Amygdala (tissue), 56 donors: ENCODE measurements at places on chromosomes 3 and 15.
A peak's percentile ranks its signal among the peaks of the same experiment; 100 is the strongest.

DNA sequence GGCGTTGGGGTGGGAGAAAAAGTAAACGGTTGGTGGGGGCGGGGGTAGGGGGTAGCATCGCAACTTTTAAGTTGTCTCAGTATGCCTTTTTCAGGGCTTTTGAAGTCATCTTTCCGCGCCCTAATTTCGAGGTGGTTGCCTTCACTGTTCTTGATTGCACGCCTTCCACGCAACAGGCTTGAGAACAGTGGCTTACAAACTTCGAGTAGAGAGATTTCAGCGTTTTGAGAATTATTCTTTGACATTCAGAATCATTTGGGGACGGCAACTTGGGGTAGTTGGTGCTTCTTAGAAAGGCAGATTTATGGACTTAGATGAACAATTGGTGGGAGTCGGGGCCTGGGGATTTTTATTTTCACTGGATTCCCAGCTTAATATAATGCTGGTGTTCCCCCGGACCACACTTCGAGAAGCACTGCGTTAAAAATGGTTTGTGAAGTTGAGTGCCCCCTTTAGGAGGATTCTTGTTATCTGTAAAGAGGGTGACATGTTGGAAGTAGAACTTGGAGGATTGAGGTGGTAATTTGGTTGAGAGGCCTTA, 880 bp downstream of the PPP4R2 start:
- DNase-seq: no peak

GRCh38 chr3:182121401-182121800, 409.7 kb downstream of the SOX2 start:
- no peak for DNase-seq

DNA sequence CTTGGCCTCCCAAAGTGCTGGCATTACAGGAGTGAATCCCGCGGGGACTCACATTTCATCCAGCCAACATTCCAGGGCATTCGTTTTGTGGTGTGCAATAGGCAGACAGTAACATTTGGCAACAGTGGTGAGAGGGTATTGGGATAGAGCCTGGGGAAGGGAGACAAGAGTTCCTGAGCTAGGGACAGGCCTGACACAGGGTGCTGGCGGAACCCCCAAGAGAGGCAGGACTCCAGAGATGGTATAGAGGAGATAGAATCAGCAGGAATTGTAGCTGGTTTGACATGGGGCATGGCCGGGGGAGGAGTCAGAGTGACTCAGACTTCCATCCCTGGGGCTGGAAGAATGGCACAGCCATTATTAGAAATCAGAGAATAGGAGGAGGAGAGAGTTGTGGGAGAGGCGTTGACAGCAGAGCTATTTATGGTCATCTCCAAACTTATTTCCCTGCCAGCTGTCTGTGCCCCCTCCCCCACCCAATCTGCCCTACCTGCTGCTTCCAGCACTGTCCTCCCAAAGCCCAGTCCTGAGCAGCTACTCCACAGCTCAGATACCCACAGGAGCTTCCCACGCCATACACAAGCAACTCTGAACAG, 4.4 kb upstream of the IDH2 start:
- no peak for DNase-seq

GRCh38 chr3:136465296-136465695, 215.2 kb downstream of the PCCB start:
- DNase-seq: no peak

GRCh38 chr3:10817506-10817905, 1.5 kb downstream of the SLC6A11 start:
- DNase-seq: peak; percentile 21

- no peak for DNase-seq
Measured at GRCh38 chr3:38739396-38739689, 76.7 kb downstream of the SCN10A start.
